ENCODE measurements at places on chromosomes 13 and 19.

DNA sequence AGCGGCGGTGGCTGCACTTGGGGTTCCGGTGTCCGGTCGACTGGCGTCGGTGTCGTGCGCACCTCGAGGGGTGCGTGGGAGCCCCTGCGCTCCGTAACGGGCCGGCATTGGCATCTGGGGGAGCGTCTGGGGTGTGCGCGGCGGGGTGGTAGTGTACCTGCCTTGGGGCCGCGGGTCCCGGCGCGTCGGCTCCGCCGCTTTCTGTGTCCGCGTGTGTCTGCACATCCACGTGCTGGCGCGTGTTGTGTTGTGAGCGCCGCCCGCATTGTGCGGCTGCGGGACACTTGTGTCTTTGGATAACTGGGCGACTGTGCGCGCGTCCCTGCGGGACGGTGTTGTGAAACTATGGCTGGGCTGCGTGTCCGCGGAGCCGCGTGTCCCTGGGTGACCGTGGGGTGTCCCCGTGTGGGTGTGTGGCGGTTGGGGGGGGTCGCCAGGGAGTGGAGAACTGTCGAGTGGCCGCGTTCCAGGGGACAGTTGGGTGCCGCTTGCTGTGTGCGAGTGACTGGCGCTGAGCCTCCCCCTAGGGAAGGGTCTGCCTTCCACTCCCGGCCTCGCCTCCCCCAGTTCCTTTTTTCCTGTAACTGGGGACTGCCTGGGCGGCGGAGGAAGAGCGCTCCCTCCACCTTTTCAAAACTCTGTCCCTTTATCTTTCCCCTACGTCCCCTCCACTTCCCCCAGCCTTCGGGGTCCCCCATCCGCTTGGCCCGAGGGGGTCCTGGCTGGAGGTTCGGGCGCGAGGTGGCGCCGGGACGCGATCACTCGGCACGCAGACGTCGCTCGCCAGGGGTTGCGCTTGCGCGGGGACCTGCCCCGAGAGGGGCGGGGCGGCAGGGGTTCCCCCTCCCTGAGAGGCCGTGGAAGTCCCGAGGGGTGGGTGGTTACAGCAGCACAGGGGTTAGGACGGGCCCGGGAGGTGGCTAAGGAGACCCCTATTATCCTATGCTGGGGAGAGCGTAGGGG lies 5.7 kb upstream of the NFIC start:
- DNase-seq = peak; percentile 51

DNA sequence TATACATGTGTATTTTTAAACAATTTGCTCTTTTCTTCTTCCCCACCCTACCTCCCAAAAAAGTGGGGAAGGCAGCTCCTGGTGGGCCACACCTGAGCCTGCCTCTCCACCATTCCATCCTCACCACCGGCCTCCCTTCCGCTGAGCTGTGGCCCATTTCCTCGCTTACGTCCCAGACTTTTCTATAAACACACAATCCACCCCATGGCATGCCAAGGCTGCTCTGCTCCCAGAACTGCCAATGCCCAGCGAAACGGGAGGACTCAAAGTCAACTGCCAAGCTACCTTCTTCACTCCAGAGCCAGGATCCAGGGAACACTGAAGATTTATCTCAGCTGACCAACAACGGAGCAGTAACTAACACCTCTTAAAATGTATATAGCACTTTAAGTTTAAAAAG lies 2.8 kb downstream of the N4BP2L1 start:
- DNase-seq = no peak

GRCh38 chr13:32124743-32125142 lies 93.2 kb downstream of the FRY start:
- no peak for DNase-seq

GRCh38 chr13:25440061-25440460 lies 68.3 kb downstream of the ATP8A2 start:
- no peak for DNase-seq

DNA sequence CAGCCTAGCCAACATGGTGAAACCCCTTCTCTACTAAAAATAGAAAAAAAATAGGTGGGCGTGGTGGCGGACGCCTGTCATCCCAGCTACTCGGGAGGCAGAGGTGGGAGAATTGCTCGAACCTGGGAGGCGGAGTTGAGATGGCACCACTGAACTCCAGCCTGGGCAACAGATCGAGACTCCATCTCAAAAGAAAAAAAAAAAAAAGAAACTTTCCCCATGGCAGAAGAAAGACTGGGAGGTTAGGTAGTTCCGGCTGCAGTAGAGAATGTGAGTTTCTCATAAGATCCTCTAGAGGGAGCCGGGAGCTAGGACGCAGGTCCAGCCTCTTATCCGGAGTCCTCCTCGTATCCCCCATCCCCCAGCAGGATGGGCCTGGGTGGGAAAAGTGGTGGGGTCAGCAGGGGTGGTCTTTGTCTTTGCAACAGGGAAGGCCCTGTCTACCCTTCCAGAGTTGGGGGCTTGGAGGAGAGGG lies 13.2 kb upstream of the CREB3L3 start:
- no peak for DNase-seq

DNA sequence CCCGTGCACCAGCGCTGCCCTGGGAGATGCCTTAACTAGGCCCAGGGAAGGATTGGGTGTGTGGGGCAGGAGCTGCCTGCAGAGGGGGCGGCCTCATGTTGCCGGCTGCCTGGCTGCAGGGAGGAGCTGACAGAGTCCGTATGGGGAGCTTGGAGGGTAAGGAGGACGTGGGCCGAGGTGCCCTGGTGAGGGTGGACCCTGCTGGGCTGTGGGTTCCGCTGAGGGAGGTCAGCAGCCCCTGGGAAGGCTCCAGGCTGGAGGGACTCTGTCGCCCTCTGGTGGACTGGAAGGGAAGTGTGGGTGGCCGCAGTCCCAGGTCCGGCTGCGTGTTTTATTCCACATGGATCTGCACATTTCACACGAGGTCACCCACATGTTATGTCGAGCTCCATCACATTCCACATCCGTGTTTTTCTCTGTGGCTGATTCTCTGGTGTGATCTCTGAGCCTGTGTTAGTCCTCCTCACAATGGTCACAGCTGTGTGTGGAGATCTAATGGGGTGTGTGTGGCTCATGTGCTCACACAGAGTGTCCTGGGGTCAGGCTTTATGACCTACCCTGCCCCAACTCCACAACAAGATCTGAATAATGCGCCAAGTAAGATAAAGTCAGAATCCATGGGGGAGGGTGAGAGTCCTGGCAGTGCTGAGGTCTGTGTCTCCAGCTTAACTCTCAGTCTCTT lies 1.8 kb upstream of the CEACAM8 start:
- peak; percentile 9 for DNase-seq

DNA sequence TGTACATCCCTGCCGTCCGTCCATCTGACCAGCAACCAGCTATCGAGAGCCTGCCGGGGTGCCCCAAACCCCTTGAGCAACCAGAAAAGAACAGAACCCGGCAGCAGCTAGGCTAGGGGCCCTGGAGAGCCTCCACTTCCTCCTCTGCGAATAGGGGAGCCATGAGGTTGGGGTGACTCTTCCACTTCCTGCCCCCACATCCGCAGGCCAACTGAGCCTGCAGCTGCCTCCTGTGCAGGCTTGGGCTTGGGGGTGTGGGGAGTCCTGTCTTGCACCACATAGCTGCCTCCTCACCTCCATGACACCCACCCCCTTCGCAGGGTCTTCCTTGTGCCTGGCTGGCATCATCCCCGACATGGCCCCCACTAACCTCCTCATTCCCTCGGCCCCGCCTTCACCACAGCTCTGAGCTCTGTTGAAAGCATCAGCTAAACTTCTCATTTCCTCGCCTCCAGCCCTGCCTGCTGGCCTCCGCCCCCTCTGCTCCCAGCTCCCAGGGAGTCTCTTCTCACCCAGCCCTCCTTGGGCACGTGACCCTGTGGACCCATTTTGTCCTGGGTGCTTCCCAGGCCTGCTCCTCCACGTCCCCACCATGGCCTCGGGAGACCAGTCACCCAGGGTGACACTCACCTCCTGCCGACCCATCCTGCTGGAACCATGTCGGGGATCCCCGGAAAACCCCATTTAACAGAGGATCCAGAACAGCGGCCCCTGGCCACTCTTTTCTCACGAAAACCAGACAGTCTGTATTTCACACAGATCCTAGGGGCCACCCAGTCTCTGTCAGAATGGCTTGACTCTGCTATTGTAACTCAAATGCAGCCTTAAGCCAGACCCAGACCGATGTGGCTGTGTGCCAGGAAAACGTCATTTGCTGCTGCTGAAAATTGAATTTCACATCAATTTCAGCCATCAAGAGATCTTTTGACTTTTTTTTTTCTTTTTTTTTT lies 50.4 kb downstream of the MYO9B start:
- peak; percentile 38 for DNase-seq

GRCh38 chr19:17865364-17866311 lies 5.9 kb downstream of the RPL18A start:
- no peak for DNase-seq

DNA sequence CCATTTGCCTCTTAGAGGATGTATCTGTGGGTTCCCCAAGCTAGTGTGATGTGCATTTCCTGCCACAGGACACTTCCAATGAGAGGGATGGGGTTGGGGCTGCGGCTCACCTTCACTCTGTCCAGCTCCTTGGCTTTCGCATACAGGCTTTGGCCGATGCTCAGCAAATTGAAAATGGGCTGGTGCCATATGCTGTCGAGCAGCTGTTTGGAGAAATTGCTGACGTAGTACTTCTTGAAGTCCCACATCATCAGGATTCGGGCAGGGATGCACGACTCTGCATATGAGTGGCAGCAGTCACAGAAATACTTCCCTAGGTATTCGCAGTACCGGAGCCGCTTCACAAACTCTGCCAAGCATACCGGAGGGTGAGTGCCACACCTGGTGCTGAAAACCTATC lies 37.0 kb downstream of the RUBCNL start:
- no peak for DNase-seq

GRCh38 chr13:99809926-99810325 lies 161.6 kb downstream of the ZIC5 start:
- no peak for DNase-seq

GRCh38 chr13:103044056-103044455 lies 22.2 kb downstream of the SLC10A2 start:
- DNase-seq = no peak

DNA sequence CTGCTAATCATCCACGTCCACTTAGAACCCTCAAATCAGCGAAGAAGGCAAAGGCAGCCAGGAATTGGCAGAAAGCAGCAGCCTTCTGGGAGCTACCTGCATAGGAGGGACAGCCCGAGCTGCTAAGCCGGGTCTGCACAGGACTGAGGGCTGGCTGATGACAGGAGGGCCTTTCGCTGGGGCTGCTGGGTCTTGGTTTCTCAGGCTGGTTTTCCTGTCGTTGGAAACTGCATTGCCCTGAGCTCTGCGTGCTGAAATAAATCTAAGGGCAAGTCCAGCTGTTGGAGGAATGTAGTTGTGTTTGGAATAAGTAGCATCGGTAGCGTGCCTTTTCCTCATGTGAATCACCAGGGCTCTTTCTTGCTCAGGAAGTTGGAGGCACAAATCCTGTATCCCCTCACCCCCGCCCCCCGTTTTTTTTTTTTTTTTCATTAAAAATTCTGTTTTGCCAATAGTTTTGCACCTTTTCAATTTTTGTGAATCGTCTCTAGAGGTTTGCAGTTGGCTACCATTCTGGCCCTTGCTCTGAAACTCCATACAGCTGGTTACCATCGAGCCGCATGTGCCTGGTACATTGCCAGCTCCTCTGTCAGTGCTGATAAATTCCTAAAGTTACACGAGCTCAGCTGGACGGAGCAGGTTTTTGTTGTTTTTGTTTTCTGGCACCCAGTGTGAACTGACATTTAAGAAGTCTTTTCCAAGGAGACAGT lies 193.9 kb upstream of the RNF113B start:
- no peak for DNase-seq

- peak; percentile 0 for DNase-seq
These were observed 61.1 kb downstream of the ZNF431 start for GRCh38 chr19:21202865-21203494.

DNA sequence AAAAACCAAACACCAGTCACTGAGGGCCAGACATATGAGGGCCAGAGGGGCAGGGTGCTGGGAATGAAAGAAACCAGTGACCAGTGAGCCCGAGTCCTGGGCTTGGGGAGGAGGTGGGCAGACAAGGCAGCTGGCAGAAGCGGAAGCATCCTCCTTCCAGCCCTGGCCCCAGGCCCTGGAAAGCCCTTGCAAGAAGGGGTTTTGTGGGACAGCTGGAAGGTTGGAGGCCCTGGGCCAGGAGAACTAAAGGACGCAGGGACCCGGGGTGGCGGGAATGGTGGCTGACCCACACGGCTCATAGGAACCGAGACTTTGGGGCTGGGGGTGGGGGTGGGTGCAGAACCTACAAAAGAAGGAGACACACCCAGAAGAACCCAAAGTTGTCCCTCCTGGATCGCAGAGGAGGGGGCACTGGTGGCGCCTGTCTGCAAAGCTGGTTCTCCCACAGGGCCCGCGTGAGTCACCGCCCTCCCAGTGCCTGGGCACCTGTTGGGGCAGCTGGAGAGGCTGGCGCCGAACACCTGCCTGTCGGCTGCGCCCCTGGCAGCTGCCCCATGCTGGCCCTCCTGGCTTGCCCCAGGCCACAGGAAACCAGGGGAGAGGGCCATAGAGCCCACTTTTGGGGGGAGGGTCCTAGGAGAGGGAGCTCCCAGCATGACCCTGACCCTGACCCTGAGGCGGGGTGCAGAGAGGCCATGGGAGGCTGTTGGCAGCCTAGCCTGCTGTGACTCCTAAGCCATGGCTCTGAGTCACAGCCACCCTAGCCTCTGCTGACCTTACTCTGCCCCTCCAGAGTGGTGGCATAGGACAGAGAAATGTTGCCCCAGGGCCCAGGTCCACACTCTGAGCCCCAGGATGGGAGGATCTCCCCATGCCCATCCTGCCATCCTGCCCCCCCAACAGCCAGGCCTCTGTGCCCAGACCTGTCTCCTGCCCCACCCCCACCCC lies 802 bp downstream of the DMPK start:
- DNase-seq = no peak

DNA sequence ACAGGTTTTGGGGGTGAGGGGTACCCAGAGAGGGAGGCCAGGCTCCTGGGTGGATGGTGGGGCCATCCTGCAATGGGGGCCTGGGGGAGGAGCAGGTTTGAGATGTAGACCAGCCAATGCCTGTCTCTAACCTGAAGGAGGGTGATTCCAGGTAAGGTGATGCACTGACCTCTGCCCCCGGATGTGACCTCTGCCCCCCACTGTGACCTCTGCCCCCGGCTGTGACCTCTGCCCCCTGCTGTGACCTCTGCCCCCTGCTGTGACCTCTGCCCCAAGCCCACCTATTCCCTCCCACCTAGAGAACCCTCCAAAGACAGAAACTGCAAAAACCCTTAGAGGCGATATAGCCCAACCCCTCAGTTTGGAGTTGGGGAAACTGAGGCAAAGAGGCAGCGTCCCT lies 10.3 kb upstream of the SPACA4 start:
- no peak for DNase-seq

GRCh38 chr19:48196933-48197665 lies 26.6 kb downstream of the ZSWIM9 start:
- DNase-seq = no peak

GRCh38 chr13:91704398-91704797 lies 306.0 kb downstream of the GPC5 start:
- DNase-seq = no peak

GRCh38 chr19:49441210-49441959 lies at the start of gene SLC17A7:
SLC17A7 (minus strand) TSS chr19:49441527; CDS start chr19:49441379, 148 bp downstream.
- no peak for DNase-seq

GRCh38 chr13:111068009-111068350 lies 47.1 kb upstream of the ARHGEF7 start:
- DNase-seq = no peak
